ENCODE measurements at places on chromosomes 2 and 18. TPM values are rescaled to one million over a fixed set of nuclear protein-coding genes. Genes with fewer than 3 reads are reported as not detected.

DNA sequence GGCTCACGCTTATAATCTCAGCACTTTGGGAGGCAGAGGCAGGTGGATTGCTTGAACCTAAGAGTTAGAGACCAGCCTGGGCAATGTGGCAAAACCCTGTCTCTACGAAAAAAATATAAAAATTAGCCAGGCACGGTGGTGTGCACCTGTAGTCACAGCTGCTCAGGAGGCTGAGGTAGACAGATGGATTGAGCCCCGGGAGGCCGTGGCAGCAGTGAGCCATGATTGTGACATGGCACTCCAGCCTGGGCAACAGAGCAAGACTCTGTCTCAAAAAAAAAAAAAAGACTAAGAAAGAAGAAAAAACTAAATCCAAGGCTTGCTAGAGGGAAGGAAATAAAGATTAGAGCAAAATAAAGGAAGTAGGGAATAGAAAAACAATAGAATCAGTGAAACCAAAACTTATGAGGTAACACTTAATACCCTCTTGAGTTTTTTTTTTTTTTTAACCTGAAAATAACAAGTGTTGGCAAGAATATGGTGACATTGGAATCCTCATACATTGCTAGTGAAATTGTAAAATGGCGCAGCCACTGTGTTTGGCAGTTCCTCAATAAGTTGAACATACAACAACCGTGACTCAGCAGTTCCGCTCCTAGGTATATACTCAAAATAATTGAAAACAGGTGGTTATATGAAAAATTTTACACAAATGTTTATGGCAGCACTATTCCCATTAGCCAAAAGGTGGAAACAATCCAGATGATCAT is 85.2 kb downstream of the EML4 start:
- peak; percentile 14 for DNase-seq
- peaks cover 8% of the 10 kb centered on the region for H3K36me3 ChIP-seq
- no peaks in the 10 kb centered on the region for H3K27me3 ChIP-seq
- H3K4me3 ChIP-seq: no peak overlapping the region
- H3K27ac ChIP-seq: no peak overlapping the region

DNA sequence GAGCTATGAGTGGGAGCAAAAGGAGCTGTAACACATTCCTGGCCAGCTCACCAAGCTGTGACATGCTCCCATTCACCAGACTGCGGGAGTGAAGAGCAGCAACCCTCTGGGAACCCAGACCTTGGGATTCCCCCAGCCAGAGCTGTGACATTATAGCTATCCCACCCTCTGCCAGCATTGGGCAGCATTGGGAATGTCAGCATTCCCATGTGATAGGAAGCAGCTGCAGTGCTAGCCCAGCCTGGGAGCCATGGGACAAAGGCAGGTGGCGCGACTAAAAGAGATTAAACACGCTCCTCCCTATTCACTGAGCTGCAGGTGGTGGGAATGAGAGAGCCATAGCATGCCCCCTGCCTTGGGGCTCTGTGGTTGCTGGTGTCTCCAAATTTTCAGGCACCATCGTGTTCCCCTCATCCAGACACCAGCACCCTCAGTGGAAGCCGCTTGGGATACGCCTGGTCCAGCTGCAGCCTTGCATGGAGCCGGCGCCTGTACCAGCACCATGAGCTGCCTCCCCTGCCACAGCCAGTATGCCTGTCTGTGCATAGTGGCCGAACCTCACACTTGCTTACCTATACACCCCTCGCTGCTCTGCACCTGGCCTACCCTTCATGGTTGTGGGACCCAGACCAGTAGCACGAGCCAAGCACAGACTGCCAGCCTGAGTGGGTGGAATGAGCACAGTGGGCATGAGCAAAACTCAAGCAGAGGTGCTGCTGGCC is 695.6 kb upstream of the GCFC2 start:
- H3K36me3 ChIP-seq: no peaks in the 10 kb centered on the region
- no peak for DNase-seq
- H3K4me1 ChIP-seq: no peaks in the 10 kb centered on the region
- no peak overlapping the region for H3K27ac ChIP-seq
- H3K27me3 ChIP-seq: no peaks in the 10 kb centered on the region
- H3K4me3 ChIP-seq: no peak overlapping the region

- H3K27ac ChIP-seq: no peak overlapping the region
- no peak overlapping the region for H3K4me3 ChIP-seq
- H3K27me3 ChIP-seq: no peaks in the 10 kb centered on the region
- H3K36me3 ChIP-seq: no peaks in the 10 kb centered on the region
- H3K4me1 ChIP-seq: no peaks in the 10 kb centered on the region
- DNase-seq: no peak
Measured at GRCh38 chr2:122138561-122138960, 383.1 kb downstream of the TSN start.

- no peaks in the 10 kb centered on the region for H3K4me1 ChIP-seq
- H3K27me3 ChIP-seq: no peaks in the 10 kb centered on the region
- peaks cover 15% of the 10 kb centered on the region for H3K36me3 ChIP-seq
- no peak overlapping the region for H3K4me3 ChIP-seq
- DNase-seq: no peak
Measured at GRCh38 chr2:206011018-206011614, 74.9 kb downstream of the INO80D start.

ZSWIM2 gene
- not detected for total RNA-seq

CFAP53 gene
- total RNA-seq: under 0.01 TPM

C1QL2 gene
- total RNA-seq: not detected
